ENCODE measurements at places on chromosomes 2 and 18.

GRCh38 chr2:16139663-16140615, 199.6 kb downstream of the MYCN start:
- DNase-seq = no peak

- DNase-seq = no peak
Observed at GRCh38 chr2:39730685-39731302, 48.3 kb downstream of the THUMPD2 start.

DNA sequence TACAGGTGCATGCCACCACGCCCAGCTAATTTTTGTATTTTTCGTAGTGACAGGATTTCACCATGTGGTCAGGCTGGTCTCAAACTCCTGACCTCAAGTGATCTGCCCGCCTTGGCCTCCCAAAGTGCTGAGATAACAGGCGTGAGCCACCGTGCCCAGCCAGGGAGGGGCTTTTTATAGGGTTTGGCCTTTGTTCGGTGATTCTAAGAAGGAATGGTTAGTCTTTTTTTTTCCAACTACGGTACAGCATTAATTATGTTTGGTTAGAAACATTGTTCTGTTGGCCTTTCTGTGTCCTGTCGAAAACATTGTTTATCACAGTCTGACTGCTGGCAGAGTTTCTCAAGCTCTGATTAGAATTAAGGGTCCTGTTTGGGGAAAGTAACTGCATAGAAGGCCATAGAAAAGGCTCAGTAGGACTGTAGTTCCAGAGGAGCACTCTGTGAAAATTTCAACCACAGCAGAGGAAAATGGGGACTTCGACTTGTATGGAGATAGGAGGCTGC, 19.3 kb upstream of the SMCHD1 start:
- no peak for DNase-seq

GRCh38 chr18:24546307-24546706, 85.9 kb downstream of the HRH4 start:
- no peak for DNase-seq

DNA sequence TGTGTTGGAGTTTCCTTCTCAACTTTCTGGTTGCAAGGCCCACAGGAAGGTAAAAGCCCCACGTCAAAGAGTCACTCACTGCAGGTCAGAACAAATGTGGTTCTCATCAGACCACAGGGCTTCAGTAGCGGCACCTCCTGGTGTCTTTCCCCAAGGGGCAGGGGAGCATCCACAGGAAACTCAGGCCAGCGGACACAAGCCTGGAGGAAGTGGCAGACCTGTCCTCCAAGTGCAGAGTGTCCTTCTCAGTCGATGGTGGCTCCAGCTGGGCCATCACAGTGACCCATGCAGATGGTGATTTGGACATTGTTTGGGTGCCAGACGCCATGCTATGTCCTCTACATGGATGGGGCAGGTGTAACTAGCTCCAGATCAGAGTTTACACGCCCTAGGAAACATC, 84.9 kb downstream of the ACKR3 start:
- DNase-seq = no peak

- DNase-seq = no peak
Observed at GRCh38 chr2:175228179-175228578, 46.7 kb upstream of the ATP5MC3 start.

GRCh38 chr2:189285962-189286645, 106.5 kb upstream of the COL5A2 start:
- DNase-seq = no peak

GRCh38 chr18:22829781-22830180, 103.3 kb upstream of the RBBP8 start:
- no peak for DNase-seq

GRCh38 chr2:101655702-101656422, 41.6 kb upstream of the MAP4K4 start:
- no peak for DNase-seq

- no peak for DNase-seq
Observed at GRCh38 chr2:127631541-127631996, 14.4 kb upstream of the GPR17 start.

GRCh38 chr2:60796573-60797509, 40.8 kb downstream of the PAPOLG start:
- no peak for DNase-seq

GRCh38 chr18:1246827-1247226, 342.2 kb downstream of the ADCYAP1 start:
- DNase-seq = no peak

GRCh38 chr2:65309699-65310098, 82.1 kb downstream of the ACTR2 start:
- no peak for DNase-seq

DNA sequence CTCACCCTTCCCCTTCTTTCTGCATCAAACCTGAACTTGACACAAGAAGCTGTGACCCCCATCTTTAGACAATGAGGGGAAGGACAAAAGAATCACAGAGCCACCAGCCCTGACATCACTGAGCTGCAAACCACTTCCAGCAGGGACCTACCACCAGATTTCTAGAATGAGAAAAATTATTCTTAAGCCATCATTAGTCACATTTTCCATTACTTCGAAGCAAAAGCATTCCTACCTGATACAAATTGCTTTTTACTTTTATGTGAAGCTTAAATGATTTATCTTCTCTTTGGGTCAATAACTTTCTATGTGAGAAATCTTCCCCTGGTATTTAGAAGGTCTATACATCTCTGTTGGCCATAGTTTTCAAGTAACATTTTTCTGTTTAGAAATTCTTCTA, 134.8 kb downstream of the TCF4 start:
- DNase-seq = no peak

DNA sequence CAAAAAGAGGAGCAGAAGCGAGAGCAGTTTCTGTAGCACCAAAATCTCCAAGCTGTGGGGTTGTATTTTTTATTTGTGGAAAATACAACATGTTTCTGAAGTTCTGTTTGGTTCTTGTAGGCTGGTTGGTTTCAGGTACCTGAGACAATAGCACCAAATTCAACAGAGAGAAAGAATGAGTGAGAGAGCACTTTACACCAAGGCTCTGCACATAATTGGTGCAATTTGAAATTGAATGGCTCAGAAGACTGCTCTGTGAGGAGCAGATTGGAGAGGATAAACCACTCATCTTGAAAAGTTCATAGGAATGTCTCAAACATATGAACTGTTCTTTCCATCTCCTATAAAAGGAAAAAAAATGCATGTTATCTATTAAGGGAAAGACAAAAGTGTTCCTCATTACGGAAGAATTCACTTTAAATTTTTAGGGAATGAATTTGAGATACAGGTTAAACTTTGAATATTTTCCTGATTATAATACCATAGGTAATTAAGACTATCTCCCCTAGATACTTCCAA, 175.1 kb downstream of the ATAD2B start:
- DNase-seq = no peak

DNA sequence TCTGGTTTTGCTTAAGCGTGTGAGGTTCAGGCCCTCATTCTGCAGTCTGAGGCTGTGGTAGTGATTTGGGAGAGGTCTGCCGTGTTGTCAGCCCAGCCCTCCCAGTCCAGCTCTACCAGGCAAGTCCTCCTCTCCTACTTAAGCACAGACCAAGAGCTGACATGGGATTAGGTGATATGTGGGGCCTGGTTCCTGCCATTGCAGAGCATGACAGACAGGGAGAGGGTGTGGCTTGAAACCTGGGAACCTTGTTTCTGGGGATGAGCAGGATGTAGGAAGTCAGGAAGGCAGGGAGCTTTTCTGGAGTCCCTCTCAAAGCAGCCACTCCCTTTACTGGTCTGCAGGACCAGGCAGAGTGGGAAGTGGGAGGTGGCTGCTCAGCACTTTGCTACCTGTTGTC, 38.6 kb downstream of the PTPRM start:
- DNase-seq = no peak

- no peak for DNase-seq
Observed at GRCh38 chr2:60104514-60105505, 448.6 kb downstream of the BCL11A start.

DNA sequence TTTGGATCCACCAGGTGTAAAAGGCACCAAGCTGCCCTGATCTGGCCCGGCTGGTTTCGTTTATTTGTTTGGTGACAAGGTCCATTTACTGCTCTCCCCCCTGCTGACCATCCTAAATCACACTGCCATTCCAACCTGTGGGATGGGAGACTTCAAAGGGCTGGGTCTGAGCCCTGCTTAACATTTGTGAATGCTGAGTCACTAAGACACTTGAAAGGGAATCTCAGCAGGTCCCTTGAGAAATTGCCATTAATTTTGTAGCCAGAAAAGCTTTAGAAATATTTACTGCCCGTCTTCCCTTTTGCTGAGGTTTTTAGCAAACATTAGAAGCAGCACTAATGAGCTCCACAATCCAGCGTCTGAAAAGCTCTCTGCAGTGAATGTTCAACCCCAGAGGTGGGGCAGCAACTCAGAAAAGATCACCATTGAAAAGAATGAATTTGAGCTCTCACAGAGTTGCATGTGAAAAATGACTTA, 133.8 kb downstream of the ARL4C start:
- DNase-seq = no peak

GRCh38 chr2:230905448-230906421, 19.3 kb downstream of the GPR55 start:
- DNase-seq = peak; percentile 82

GRCh38 chr2:109724533-109725460, 69.3 kb upstream of the RGPD5 start:
- no peak for DNase-seq

GRCh38 chr2:28322981-28323396, 69.7 kb upstream of the FOSL2 start:
- no peak for DNase-seq

GRCh38 chr2:239391286-239392071, 9.3 kb downstream of the HDAC4 start:
- no peak for DNase-seq

- DNase-seq = no peak
Observed at GRCh38 chr2:180463608-180464007, 456.5 kb upstream of the CWC22 start.

GRCh38 chr2:180652794-180653193, 327.6 kb upstream of the UBE2E3 start:
- no peak for DNase-seq

- no peak for DNase-seq
Observed at GRCh38 chr2:130836501-130837174, at the start of gene ARHGEF4. Gene ARHGEF4 (plus strand): TSS chr2:130836914. CDS start chr2:130836954, 40 bp downstream.

Measured in activated CD4-positive, alpha-beta T cell treated with anti-CD3 and anti-CD28 coated beads for 24 hours (primary cell).